Activated CD8-positive, alpha-beta memory T cell treated with anti-CD3 and anti-CD28 coated beads for 1 hour (primary cell): ENCODE measurements at places on chromosomes 7 and 10.

- DNase-seq = no peak
These were observed 25.8 kb downstream of the ZNF800 start for GRCh38 chr7:127366680-127367079.

DNA sequence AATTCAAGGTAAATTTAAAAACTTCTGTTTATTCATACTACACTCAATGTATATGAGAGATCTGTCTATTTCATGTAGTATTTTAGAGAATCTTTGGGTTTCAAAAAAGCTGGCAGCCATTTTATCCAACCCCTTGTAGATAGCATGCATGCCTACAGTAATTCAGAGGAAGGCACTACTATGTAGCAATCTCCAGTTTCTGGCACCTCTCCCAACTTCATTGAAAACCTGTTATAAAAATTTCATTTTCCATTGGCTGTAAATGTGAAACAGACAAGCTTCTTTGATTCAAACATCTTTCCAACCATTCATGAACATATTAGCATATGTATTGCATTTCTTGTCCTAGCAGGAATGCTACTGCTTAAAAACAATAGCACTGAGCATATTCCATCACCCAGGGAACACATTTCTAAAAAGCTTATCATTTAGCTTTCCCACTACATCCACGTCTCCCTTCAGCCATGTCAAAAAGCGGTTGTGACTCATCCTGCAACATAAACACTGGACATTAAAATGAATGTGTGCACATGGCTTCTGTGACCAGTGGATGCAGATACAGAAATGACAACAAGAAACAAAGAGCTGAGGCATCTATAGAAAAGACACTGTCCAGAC lies 330.4 kb upstream of the AOAH start:
- no peak for DNase-seq

GRCh38 chr7:89584896-89585295 lies 569.4 kb upstream of the STEAP1 start:
- no peak for DNase-seq

DNA sequence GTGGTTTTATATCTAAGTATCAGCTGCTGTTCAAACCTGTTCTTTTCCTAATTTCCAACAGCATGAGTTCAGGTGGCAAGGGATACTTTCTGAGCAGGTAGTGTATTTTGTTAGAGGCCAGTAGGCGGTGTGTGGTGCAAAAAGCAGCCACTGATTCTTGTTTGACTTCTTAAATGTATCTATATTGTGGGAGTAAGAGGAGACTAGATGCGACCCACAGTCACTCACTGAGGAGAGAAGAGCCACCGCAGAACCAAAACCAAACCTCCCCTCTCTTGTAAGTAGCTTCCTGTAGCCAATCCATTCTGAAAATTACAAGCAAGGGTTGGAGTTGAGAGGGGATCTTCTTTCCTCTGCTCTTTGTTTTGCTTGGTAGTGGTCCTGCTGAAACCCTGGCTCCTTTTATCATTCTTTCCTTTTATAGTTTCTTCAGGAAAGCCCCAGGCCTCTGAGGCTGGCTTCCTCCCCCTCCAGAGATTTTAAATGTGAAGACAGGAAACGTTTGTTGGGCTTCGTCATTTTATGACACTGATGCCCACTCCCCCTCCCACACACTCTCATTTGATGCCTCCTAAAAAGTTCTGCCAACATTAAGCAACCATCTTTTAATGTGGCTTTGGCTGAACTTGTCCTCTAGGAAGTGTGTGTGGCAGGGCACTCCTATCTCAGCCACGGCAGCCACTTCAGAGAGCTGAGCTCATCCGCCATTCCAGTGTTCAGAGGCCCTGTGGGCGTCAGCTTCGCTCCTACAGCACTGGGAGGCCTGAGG lies 566.0 kb downstream of the SUGCT start:
- DNase-seq = no peak

- DNase-seq = no peak
These were observed 38.0 kb downstream of the SNX10 start for GRCh38 chr7:26329520-26330255.

DNA sequence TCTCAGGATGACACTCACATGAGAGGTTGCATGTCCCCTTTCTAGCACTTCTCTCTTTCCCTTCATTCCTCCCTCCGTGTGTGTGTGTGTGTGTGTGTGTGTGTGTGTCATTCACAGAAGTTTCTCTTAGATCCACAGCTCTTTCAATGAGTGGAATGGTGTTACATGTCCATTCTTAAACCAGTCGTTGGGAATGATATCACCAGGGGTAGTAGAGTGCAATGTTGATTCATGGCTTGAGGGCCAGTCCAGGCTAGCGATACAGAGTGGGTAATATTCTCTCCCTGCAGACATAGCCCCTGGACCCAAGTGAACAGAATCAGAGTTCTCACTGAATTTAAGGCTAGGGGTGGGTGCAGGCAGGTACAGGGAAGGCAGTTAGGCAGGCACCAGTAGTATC lies 187.8 kb downstream of the SDK1 start:
- no peak for DNase-seq

GRCh38 chr10:9299966-9300365 lies 1245.5 kb downstream of the GATA3 start:
- DNase-seq = no peak

GRCh38 chr10:48649349-48649944 lies 35.2 kb upstream of the WDFY4 start:
- DNase-seq = no peak
